ENCODE measurements at places on chromosomes 12 and 14. TPM values are rescaled to one million over a fixed set of nuclear protein-coding genes. Genes with fewer than 3 reads are reported as not detected.
A peak's percentile ranks its signal among the peaks of the same experiment; 100 is the strongest.

Gene TGM1
- 2.0 TPM for total RNA-seq

Gene PLBD2
- 26.8 TPM for total RNA-seq

Gene TPH2
- total RNA-seq, result not detected

Gene GALNT8
- 0.28 TPM for total RNA-seq

Gene ACRBP
- 2.9 TPM for total RNA-seq

DNA sequence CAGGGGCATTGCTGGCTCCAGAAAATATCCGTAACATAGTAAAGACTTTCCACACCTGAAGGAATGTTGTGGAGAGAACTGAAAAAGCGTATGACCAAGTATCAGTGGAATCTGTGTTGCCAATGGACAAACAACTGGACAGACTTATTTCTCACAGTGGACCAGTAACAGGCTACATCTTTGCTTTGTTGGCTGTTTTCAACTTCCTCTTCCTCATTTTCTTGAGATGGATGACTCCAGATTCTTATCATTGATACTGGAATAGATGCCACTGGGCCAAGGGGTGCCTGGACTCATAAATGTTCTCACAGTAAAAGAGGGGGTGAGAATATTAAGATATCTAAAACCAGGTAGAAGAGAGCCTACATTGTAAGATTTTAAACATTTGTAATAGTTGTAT, 6.4 kb downstream of the GAS2L3 start:
- no peak for DNase-seq

GRCh38 chr12:65019696-65020234, 101.3 kb downstream of the WIF1 start:
- no peak for DNase-seq

DNA sequence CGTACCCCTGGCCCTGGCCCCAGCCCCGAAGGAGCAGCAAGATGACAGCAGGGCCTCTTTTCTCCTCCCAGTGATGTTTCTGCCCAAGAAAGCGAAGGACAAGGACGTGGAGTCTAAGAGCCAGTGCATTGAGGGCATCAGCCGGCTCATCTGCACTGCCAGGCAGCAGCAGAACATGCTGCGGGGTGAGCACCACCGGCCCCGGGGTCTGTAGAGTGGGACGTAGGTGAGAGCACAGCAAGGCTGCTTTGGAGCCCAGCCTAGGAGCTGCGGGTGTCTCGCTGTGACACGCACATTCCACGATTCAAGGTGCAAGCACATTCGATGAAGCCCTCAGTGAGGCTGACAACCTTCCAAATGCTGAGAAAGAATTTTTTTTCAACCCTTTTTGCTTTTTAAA, 5.2 kb upstream of the TEX22 start:
- DNase-seq, result no peak

- DNase-seq, result no peak
These were observed 147.4 kb upstream of the EGLN3 start for GRCh38 chr14:34098045-34098984.

DNA sequence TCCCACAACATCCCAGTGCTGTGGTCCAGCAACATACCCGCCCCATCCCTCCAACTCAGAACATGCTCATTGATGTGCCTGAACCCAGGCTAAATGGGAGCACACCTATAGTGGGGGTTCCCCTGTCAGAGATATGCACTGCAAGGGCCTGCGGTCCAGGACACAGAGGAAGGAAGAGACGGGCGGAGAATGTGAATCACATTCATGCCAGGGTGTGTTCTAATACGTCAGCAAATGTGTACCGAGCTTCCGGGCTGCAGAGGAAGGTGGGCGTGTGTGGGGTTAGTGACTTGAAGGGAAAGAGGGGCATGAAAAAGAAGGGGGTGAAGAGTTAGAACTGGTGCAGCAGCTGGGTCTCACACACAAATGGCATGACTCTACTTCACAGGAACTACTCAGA, 83.7 kb downstream of the DPF3 start:
- DNase-seq, result no peak

- DNase-seq, result peak; percentile 23
These were observed 54.3 kb upstream of the TMCC3 start for GRCh38 chr12:94704452-94705306.

- peak; percentile 13 for DNase-seq
These were observed 41.9 kb downstream of the ATP23 start for GRCh38 chr12:57983146-57983857.

- DNase-seq, result peak; percentile 45
These were observed 545 bp downstream of the LIMA1 start for GRCh38 chr12:50282721-50283228.

DNA sequence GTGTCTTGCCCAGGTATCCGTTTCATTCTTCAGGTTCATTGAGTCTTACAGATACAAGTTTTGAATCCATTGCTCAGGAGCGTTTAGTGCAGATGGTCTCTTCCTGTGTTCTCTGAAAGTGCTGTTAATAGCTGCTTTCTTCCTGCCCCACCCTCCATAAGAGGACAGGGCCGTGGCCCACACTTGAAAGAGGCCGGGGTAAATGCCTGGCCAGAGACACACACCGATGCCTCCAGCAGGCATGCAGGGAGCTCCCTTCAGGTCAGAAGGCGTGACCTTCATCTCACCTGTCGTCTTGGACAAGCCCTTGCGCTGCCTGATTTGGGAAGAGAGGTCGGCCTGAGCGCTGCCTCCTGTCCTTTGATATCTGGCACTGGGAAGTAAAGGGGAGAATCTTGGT, 11.6 kb downstream of the PRKAB1 start:
- DNase-seq, result no peak

DNA sequence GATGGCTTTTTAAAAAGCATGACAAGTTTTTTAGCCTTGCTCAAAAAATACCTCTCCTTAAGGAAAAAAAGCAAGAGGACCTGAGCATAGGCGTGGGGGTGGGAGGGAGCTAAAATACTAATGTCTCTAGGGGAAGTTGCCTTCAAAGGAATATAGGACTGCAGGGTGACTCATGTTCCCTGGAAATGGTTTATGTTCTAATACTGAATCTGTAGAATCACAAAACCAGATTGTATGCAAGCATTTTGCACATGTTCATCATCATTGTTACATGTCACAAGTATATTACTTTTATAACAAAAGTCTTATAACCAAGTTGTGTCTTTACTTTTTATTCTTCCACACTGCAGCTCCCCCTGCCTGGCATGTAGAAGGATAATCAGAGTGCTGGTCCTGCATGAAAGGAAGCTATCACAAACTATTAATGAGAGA, 36.6 kb downstream of the GPR135 start:
- no peak for DNase-seq

- DNase-seq, result no peak
These were observed 262.4 kb upstream of the RMST start for GRCh38 chr12:97200181-97200580.

DNA sequence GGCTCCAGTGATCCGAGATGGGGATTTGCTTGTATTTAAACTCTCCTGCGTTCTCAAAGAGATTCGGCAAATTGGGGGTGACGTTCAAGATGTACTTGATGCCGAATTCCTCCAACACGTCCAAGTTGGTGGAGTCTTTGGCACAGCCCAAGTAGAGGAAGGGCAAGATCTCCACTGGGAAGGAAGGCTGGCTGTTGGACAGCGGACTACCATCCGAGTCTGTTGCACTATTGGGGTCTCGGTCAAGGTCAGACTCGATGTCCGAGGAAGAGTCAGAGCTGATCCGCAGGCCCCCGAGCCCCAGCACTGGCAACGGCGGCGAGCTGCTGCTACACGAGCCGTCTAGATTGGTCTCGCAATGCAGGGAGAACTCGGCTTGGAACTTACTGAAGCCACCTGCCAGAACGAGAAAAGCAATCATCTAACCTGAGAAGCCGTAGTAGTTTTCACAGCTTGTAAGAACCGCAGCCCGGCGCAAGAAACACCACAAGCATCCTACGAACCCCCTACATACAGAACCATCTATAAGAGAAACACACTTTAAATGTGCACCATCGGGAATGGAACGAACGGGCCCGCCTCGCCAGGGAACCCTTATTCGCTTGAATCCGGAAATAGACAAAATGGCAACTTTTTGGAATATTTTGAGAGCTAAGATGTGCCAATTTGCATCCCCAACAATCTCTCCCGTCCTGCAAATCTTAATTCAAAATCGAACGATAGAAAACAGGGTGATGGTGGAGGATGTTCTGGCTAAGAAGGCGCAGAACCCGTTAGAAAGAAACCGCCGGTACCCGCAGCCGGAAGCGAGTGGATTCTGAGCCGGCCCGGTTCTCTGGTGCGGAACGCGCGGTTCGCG, 1.4 kb downstream of the DUSP6 start:
- DNase-seq, result no peak

- DNase-seq, result no peak
These were observed 3.6 kb downstream of the SMARCD1 start for GRCh38 chr12:50088577-50089335.

GRCh38 chr14:69879175-69880043, at the start of gene SMOC1:
Gene SMOC1, plus strand, starts transcription at chr14:69879416. Its CDS starts 263 bp downstream, at chr14:69879679.
- peak; percentile 86 for DNase-seq

DNA sequence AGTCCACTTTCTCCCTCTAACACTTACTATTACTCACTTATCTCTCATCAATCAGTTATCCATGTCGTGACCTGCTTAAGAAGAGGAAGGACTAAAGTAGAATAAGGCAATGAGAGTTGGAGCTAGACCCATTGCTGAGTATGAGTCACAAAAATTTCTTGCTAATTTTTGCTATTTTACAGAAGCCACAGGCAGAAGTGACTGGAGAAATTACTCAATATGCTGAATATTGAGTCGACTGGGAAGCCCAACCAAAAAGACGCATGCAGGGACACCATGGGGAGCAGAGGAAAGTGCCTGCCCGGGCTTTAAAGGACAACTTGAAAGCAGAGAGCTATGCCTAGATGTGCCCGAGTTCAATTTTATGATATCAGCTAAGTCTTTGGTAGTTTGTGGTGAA, 115.4 kb upstream of the FOXG1 start:
- no peak for DNase-seq
